Stimulated activated CD8-positive, alpha-beta memory T cell treated with anti-CD3 and anti-CD28 coated beads, Interleukin-4, amount 100 ng/mL, for 1 hour (primary cell): ENCODE measurements at places on chromosomes 16 and 17.

DNA sequence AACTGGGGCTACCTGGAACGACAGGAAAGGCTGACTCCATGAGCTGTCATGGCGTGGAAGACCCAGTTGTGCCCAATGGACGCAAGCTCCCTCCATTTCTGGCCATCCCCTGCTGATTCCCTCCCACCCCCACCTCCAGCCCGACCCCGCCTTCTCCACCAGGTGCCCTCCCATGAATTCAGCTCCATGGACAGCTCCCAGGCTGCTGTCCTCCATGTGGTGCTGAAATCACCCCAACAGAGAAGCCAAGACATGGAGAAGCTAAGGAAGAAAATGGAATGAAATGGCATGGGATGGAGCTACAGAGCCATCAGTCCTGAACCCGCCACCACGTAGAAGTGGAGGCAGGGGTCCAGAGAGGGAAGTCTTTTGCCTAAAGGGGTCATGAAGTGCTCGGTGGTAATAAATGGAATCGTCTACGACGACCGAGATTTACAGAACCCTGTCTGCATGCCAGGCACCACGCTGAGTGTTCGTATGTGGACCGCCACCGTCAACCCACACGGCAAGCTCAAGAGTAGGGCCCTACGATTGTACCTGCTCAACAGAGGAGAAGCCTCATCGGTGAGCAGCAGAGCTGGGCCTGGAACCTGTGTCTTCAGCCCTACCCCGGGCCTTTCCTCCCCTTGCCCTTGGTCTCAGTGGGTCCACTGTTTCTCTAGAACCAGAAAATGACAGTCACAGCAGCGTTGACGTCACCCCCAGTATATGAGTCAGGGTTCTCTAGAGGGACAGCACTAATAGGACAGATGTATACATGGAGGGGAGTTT lies 9.3 kb upstream of the ZC3H18 start:
- no peak for DNase-seq

GRCh38 chr16:17801068-17801467 lies 330.3 kb upstream of the XYLT1 start:
- no peak for DNase-seq

GRCh38 chr16:65919986-65920376 lies 446.5 kb upstream of the CDH5 start:
- DNase-seq = no peak

DNA sequence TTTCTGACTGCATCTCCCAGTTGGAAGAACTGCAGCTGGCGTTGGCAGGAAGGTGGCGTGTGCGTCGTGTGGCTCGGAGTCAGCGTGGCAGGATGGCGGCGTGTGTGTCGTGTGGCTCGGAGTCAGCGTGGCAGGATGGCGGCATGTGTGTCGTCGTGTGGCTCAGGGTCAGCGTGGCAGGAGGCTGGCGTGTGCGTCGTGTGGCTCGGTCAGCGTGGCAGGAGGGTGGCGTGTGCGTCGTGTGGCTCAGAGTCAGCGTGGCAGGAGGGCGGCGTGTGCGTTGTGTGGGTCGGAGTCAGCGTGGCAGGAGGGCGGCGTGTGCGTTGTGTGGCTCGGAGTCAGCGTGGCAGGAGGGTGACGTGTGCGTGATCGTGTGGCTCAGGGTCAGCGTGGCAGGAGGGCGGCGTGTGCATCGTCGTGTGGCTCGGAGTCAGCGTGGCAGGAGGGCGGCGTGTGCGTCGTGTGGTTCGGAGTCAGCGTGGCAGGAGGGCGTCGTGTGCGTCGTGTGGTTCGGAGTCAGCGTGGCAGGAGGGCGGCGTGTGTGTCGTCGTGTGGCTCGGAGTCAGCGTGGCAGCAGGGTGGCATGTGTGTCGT lies 38.3 kb downstream of the ZNF750 start:
- DNase-seq = no peak

GRCh38 chr16:27973678-27974077 lies 89.8 kb downstream of the GSG1L start:
- DNase-seq = no peak
